ENCODE measurements at places on chromosomes 2 and 18. TPM values are rescaled to one million over a fixed set of nuclear protein-coding genes. Genes with fewer than 3 reads are reported as not detected.

The MEP1B gene
- total RNA-seq: not detected

The KLHL41 gene
- 0.66 TPM for total RNA-seq

The HAUS1 gene
- 35.2 TPM for total RNA-seq

The MDH1B gene
- 1.1 TPM for total RNA-seq

The PGAP1 gene
- 12.4 TPM for total RNA-seq
